ENCODE measurements at places on chromosomes 2 and 18.

GRCh38 chr2:86330001-86330400 is 7.4 kb downstream of the REEP1 start:
- DNase-seq = no peak

DNA sequence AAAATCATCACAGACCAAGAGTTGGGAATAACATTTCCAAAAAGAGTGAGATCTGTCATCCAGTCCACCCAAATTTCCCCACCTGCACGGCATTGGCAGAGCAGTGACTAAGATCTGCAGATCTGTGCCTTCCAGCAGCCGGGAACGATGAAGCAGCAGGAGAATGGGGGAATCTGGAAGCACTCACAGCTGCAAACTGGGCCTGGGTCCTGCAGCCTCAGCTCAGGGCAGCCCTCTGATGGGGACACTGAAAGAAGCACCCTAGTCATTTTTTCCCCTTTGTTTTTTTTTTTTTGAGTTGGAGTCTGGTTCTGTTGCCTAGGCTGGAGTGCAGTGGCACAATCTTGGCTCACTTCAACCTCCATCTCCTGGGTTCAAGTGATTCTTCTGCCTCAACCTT is 4.4 kb upstream of the SAG start:
- no peak for DNase-seq

- DNase-seq = no peak
These were observed 524.5 kb upstream of the MEX3C start for GRCh38 chr18:51721996-51722395.

- DNase-seq = no peak
These were observed 199.1 kb upstream of the SLC14A2 start for GRCh38 chr18:45416168-45416567.

DNA sequence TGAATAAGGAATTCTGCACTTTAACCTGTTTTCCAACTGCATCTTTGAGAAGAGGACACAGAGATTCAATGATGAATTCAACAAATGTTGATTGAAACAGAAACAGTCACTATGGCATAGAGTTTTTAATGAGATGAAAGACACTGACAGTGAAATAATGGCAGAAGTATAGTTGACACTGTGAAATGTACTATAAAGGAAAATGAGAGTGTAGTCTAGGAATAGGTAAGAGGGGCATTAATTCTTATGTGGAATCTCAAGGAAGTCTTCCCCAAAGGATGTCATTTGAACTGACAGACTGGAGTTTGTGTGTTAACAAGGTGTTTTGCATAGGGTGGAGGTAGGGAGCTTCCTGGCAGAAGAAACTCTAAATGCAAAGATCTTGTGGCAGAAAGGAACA is 566.2 kb downstream of the TDRD15 start:
- DNase-seq = no peak

GRCh38 chr2:29763371-29763770 is 158.0 kb downstream of the ALK start:
- no peak for DNase-seq

GRCh38 chr2:12397854-12398253 is 318.9 kb upstream of the TRIB2 start:
- DNase-seq = no peak

- DNase-seq = no peak
These were observed 524.0 kb upstream of the ID2 start for GRCh38 chr2:8157621-8158430.

- no peak for DNase-seq
These were observed 49.1 kb downstream of the ZNF638 start for GRCh38 chr2:71380665-71381064.

DNA sequence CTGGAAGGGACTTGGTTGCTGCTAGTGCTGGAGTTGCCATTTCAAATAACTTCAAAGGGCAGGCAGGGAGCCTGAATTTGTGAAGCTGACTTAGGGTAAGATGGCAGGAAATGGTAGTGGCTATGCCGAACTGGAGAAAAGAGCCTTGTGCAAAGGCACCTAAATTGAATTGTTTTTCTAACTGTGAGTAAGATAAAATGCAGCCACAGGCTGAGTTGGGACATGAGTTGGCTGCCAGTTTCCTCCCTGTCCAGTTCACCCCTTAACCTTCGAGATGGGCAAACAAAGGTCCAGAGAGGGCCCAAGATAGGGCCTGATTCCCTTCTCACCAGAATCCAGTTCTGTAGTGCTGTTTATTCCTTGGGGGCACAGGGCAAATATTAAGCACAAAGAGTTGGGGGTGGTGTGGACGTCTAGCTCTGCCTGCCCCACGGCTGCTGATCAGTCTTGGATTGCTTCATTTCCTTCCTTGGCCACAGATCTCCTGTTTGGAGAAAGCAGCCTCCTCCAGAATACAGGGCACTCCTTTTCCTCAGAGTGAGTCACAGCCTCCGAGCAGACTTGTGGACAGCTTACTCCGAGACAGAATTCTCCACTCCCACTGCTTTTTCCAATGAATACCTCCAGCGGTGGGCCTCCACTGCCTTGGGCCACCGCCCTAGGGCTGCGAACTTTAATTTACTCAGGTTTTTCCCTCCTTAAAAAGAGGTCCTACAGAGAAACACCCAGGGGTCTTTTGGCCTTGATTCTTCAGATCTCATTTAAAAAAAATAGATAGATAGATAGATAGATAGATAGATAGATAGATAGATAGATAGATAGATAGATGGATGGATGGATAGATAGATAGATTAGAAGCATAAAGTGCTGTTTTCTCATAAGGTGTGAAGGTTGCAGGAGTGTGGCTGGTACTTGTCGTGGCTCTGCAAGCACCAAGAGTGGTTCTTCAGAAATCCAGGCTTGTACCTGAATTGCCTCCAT is 18.4 kb upstream of the SLC20A1 start:
- DNase-seq = no peak

- no peak for DNase-seq
These were observed 17.0 kb upstream of the ERCC3 start for GRCh38 chr2:127310980-127311379.

DNA sequence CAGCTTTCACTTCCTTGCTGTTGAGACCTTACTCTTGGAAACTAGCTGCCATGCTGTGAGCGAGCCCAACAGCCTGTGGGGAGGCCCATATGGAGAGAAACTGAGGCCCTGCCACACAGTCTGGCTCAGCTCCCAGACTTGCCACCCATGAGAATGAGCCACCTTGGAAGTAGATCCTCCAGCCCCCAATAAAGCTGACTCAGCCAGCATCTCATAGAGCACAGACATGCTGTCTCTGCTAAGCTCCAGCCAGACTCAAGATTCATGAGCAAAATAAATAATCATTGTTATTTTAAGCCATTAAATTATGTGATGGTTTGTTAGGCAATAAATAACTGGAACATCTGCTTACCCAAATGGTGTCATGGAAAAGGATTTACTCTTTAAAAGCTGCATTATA is 53.6 kb upstream of the DDX18 start:
- DNase-seq = no peak

DNA sequence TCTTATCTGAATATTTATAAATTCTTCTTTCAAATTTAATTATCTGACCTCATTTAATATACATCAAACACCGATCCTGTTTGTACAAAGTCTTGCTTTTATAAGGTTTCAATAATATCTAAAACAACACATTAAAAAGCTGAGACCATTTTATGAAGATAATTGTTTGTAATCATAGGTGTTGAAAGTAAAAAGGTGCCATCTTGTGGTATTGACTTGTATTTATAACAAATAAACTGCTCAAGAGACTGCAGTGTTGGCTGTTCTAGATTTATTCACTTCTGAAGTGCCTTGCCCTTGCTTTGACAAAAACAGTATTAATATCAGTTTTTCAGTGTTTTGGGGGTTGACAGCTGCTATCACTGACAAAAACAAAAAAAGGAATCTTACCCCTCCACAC is 286.8 kb upstream of the HNMT start:
- no peak for DNase-seq

DNA sequence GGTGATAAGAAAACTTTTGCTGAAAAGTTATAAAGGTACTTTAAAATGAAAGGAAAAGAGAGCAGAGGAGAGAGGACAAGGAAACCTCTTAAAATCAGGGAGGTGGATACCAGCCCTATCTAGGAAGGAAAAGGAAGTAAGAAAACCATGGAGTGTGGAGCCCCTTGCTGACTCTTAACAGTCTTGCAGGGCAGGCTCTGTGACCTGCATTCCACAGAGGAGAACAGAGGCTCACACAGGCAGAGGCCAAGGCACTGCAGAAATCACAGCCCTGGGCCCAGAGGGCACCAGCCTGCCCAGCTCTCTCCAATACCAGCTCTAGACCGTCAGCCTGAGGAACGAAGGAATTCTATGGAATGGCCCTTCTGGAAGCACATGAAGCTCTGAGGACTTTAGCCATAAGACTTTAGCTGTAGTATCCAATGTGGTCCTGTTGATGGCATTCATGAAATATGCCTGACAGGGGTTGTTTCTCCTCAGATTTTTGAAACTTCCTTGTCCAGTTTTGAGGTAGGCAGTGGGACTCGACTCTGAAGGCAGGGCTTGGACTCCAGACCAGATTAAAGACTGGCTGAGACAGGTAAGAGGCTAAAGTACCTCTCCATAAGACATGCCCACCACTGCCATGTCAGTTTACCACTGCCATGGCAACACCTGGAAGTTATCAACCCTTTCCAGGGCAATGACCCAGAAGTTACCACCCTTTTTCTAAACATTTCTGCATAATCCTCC is 216.3 kb downstream of the ANAPC1 start:
- DNase-seq = no peak

DNA sequence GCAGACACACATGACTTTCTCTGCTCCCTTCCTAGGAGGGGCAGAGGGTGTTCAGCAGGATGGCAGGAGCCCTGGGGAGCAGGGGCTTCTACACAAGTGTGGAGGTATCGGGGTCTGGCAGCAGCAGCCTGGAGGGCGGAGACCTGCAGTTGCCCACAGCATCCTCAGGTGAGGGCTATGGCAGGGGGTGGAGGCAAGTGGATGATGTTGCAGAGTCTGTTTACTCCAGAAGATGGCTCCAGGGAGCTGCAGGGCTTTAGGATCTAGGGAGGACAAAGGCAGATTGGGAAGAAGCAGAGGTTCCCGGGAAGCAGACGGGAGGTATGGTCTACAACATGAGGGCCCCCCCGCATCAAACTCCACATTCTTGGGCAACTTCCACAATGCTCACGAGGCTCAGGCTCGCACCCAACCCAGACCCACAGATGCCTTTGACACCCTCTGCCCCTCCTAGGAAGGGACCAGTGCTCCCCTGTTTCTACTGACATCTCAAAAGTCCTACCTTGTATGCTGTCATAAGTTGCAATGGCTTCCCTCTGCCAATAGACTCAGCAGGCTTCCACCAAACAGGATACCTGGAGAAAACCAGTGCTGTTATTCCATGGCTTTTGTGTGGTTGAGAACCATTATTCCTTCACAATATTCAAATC is 12.0 kb upstream of the ATP6V1C2 start:
- no peak for DNase-seq

DNA sequence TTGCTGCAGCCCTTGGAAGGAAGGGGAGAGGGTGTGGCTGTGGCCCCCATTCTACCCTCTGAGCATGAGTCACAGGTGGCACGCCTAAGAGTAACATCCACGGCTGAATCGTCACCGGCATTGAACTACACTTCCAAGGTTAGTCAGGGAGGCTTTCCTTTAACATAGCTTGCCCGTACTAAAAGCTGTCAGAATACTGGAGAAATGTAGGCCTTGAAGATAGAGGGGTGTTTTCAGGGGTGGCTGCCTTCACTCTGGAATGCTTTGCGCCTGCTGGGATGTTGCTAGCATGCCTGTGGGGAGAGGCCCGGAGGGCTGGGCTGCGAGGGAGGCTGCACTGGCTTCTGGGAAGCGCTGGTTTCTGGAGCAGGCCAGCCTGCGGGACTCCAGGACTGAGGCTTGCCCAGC is 333.7 kb downstream of the AGAP1 start:
- no peak for DNase-seq

- DNase-seq = no peak
These were observed 140.7 kb downstream of the ZNF516 start for GRCh38 chr18:76354348-76354747.

DNA sequence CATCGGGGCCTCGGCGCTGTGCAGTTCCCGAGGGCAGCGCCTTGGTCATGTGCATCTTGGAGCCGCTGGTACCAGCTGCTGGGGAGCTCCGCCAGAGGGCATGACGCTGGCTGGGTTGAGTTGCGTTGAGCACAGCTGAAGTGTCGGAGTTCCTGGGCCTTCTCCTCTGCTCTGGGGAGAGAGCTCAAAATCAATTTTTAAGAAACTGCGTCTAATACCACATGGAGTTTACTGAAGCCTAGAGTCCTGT is 48.7 kb downstream of the GREB1 start:
- DNase-seq = no peak

GRCh38 chr2:240604291-240604938 is 17.9 kb downstream of the CAPN10 start:
- DNase-seq = peak; percentile 57

- no peak for DNase-seq
These were observed 492.2 kb upstream of the CDH2 start for GRCh38 chr18:28669165-28669564.

GRCh38 chr2:38386377-38386776 is 9.3 kb upstream of the ATL2 start:
- DNase-seq = no peak

DNA sequence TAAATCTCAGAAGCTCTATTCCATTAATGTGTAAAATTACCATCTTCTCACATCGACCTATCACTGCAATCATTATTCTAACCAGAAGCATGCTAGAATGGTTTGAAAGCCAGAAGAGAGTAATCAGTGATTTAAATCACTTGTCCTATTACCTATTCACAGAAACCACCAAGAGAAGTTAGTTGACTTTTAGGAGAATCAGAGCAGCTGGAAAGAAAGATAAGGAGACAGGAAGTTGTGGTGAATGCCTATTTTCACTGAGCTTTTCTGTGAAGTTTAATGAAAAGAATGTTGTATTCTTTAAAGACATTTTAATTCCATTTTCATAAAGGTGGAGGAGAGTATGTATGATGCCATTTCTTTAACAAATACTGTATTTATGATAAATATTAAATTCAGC is 352.6 kb upstream of the CRIM1 start:
- DNase-seq = no peak

- no peak for DNase-seq
These were observed 160.1 kb downstream of the IRS1 start for GRCh38 chr2:226639550-226639949.

GRCh38 chr2:121144111-121144510 is 140.9 kb downstream of the TFCP2L1 start:
- no peak for DNase-seq

DNA sequence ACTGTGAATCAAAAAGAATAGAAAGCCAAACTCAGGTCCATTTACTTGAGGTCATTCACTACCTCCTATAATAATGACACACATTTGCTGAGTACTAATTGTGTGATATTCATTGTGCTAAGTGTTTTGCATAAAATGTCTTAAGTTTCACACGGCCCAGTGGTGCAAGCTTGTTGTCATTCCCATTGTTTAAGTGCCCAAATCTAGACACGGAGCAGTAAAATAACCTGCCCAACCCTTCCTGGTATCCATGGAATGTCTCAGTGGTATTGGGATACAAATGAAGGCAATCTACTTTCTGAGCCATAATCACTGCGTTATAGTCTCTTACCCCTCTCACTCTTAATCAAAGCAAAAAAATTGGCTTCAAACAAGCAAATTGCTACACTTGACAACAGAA is 233.3 kb downstream of the NCKAP5 start:
- no peak for DNase-seq

All from activated effector memory CD4-positive, alpha-beta T cell treated with anti-CD3 and anti-CD28 coated beads, Interleukin-2, amount 50 U/mL, for 16 hours (primary cell).